ENCODE measurements at places on chromosomes 16 and 17.

DNA sequence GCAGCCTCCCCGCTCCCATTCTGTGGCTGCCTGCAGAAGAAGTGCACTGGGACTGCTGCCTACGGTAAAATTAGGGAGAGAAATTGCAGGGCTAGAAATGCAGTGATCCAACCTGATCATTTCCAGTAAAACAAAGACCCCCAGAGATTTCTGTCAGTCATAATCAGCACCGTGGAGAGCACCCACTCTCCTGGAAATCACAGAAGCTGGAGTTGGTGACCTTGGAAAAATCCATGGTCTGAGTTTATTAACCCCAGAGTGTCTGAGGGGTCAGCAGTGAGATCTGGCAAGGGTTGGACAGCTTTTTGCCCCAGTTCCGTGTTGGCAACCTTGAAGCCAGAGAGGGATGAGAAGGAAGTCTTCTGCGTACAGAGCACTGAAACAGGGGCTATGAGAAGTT is 7.8 kb downstream of the SYCE1L start:
- DNase-seq, result no peak

- DNase-seq, result no peak
Observed at GRCh38 chr17:82930043-82930923, 90.5 kb upstream of the ZNF750 start.

DNA sequence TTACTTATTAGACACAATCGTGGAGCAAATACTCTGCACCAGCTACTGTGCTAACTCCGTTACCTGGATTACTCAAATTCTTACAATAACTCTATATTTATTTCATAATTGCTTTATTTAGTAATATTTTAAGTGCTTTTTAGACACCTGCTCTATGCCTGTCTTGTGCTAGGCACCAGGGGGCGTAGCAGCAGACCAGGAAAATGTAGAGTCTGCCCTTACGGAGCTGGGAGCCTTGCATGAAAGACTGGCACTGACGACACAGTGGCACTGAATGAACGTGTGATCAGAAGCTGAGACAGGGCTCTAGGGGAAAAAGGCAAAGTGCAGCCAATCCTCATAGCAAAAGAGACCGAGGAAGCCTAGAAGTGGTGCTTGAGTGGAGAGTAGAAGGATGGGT is 486.5 kb downstream of the CDH13 start:
- DNase-seq, result peak; percentile 2

DNA sequence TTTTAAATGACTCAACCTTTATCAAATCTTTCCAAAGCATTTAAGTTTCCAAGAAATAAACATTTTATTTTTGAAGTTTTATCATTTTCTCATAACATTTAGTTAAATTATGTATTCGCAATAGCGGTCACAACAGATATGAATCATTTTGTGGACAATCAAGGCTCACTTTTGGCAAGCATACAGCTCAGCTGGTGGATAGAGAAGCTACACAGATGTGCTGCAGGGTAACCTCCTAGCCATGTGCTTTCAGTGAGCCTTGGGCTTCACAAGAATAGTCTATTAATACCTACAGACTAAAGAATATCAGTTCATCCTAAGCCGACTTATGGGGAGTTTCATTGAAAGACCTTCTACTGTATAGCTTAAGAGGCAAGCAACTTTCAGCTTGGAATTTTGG is 144.8 kb downstream of the MRTFB start:
- no peak for DNase-seq

GRCh38 chr17:39606434-39607056 is 1.2 kb downstream of the NEUROD2 start:
- DNase-seq, result no peak

GRCh38 chr17:28547623-28548416 is 4.6 kb downstream of the UNC119 start:
- peak; percentile 79 for DNase-seq

GRCh38 chr16:87687998-87688529 is 77.7 kb downstream of the KLHDC4 start:
- no peak for DNase-seq

DNA sequence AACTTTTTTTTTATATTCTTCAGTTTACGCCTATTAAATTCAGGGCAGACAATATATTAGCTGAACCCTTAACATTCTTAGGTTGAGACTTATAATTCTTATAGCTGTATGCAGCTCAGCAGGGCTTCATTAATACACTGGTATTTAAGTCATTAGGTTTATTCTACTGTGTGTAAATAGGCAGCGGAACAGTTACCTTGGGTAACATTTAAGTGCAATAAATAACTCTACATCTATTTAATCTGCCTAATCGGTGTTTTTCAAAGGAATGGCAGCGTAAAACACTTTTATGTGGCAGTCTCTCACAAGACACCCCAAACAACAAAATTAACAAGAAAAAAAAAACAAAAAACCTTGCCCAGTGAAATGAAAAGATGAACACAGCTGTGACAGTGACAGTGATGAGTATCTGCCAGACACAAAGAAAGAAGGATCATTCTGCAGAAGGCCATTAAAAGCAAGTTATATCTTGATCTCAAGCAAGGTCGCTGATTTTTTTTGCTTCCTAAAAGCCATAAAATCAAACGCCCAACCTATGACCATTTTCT is 32.6 kb downstream of the KCNJ2 start:
- DNase-seq, result no peak

- DNase-seq, result no peak
Observed at GRCh38 chr16:84985079-84986065, 26.0 kb downstream of the ZDHHC7 start.

- DNase-seq, result no peak
Observed at GRCh38 chr17:60362329-60362728, 29.6 kb downstream of the USP32 start.

- DNase-seq, result peak; percentile 98
Observed at GRCh38 chr16:19118938-19119431, 5.2 kb downstream of the ITPRIPL2 start.

GRCh38 chr16:50515218-50515617 is 33.0 kb upstream of the NKD1 start:
- no peak for DNase-seq

DNA sequence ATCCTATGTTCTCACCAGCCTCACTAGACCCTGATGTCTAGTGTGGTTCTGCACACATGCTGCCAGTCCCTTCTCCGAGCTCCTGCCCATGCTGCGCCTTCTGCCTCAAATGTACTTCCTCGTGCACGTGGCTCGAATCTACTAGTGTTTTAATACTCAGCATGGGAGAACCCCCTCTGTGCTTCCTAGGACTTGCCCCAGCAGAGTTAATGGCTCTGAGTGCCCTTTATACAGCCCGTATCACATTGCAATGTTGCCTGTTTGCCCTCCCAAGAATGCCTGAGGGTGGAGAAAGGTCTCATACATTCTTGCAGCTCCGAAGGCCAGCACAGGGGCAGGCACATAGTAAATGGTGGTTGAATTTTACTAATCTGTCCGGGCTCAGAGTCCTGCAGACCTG is 190.8 kb upstream of the NLRP1 start:
- DNase-seq, result no peak

DNA sequence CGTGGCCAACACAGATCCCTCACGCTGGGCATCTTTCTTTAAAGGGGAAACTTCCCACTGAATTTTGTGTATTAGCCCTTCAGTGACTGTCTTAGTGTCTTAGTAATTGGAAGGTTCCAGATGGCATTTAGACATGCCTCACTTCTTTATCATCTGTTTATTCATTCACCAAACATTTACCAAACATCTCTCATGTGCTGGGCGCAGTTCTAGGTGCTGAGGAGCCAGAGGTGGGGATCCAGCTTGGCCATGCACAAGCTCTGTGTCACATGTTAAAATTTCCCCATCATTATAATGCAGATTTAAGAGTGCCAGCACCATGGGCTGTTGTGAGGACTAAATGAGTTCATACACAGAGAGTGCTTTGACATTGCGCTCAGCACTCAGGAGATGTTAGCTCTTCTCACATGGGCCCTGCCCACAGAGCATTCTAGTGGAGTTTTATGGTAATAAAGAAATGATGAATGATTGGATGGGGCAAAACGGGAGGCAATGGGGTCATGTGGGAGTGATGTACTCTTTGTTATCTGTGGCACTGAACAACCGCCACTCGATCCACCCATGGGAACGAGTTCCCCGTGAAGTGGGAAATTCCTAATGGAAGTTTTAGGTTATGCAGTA is 119.7 kb downstream of the SNX29 start:
- no peak for DNase-seq

- DNase-seq, result no peak
Observed at GRCh38 chr16:2610781-2611498, 71.4 kb upstream of the KCTD5 start.

GRCh38 chr17:69593351-69593715 is 178.8 kb downstream of the MAP2K6 start:
- no peak for DNase-seq

DNA sequence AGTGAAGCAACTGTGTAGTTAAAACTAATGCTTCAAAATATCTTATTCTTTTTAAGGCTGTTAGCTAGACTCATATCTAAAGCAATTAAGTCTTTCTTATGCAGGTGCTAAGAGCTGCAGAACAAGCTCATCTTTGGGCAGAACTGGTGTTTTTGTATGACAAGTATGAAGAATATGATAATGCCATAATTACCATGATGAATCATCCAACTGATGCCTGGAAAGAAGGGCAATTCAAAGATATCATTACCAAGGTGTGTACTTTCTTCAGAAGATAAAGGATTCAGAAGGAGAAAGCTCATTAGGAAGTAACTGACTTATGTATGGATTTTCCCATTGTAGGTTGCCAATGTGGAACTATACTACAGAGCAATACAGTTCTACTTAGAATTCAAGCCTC is 23.9 kb downstream of the PTRH2 start:
- DNase-seq, result no peak

- DNase-seq, result no peak
Observed at GRCh38 chr17:75931062-75931461, 9.8 kb downstream of the FBF1 start.

GRCh38 chr17:67024736-67025135 is 19.6 kb upstream of the CACNG1 start:
- DNase-seq, result no peak

GRCh38 chr16:75065149-75065505 is 51.5 kb downstream of the LDHD start:
- DNase-seq, result no peak

DNA sequence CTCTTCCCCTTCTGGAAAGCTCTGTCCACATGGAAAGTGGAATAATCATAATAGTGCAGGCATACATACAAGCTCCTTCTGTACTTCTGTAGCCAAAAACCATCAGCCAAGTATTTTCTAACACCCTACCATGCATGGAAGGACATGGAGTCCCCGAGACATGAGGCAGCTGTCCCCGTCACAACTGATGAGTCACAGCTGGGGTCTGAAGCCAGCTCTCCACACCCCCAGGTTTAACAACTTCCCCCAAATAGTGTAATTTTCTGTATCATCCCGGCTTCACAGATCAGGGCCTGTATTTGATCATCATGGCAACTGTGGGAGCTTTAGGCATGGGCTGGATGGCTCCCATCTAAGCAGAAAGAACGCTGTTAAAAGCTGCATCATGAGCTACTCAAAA is 16.6 kb downstream of the C16orf96 start:
- peak; percentile 51 for DNase-seq

DNA sequence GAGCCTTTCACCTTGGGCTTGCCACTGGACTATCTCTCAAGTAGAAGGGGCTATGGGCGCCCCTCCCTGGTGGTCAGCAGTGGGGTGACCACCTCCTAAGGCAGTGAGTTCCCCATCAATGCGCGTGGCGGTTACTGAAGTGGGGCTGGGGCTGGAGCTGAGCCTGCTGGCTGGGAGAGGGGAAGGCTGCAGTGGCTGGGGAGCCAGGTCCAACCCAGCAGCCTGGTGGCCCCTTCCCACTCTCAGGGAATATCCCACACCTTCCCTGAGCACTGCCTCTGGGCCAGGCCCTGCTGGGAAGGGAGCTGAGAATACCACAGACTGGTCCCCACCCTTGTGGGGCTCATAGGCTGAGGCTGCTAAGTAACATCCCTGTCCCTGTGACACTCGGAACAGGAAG is 19.8 kb upstream of the MPRIP start:
- DNase-seq, result no peak

GRCh38 chr17:75637143-75637538 is 3.9 kb downstream of the SMIM5 start:
- no peak for DNase-seq

GRCh38 chr17:60947100-60947499 is 269.4 kb downstream of the BCAS3 start:
- no peak for DNase-seq

- DNase-seq, result no peak
Observed at GRCh38 chr17:4247971-4248388, 15.8 kb downstream of the ANKFY1 start.

DNA sequence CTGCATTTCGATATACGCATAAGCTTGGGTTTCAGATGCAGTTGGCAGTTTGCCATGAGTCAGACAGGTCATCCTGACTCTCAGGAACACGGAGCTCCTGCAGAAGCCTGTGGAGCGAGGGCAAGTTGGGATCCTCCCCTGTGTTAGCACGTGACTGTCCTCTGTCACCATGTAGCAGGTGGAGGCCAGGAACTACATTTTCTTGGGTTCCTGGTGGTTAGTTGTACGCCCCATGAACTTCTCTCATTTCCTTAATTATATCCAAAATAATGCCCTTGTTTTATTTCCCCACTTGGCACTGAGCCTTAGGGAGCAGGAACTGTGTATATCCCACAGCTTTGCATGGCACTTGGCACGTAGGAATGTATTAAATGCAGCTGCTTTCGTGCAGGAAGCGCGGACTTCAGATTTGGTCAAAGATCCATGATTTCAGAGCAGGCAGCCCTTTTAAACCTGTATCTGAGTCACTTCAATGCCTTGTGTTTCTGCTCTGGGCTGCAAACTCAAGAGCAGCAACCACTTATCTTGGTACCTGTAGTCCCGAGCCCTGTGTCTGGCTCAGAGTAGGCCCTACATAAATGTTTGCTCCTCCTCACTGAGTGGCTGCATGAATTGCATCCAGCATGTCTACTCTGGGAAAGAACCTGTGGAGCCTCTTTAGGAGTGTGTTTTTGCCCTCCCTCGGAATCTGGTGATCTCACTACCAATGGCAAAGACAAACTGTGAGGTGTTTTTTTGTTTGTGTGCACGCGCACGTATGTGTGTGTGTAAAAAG is 428.4 kb downstream of the MAF start:
- no peak for DNase-seq

- no peak for DNase-seq
Observed at GRCh38 chr16:9965079-9965478, 217.1 kb downstream of the GRIN2A start.

GRCh38 chr17:43760254-43760852 is 1.8 kb upstream of the SOST start:
- DNase-seq, result peak; percentile 97

All from inflammatory macrophage treated with lipopolysaccharide for 1 hour (primary cell).